HTR-8/SVneo (cell line): ENCODE measurements at places on chromosomes 2 and 18.

GRCh38 chr2:30213326-30213725 is 18.0 kb upstream of the LBH start:
- DNase-seq: no peak

- DNase-seq: no peak
These were observed 221.4 kb downstream of the ACTR3 start for GRCh38 chr2:114111329-114111728.

DNA sequence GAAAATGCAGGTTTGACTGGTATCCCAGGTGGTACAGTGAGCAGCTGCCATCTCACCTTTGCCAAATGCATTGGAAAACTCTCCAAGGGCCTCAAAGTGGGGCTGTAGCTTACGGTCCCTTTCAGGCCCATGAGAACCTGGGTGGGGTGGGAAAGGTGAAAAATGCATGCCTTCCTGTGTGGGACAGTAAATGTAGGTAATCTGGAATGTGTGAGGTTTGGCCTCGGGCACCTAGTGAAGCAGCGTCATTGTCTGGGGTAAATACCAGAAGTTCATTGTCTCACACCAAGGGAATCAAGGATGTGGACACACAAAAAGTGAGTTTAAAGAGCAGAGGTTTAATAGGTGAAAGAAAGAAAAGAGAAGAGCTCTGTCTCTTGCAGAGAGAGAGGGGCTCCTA is 36.6 kb downstream of the TIMM21 start:
- DNase-seq: no peak

- no peak for DNase-seq
These were observed 652 bp downstream of the SH3YL1 start for GRCh38 chr2:263022-263738.

DNA sequence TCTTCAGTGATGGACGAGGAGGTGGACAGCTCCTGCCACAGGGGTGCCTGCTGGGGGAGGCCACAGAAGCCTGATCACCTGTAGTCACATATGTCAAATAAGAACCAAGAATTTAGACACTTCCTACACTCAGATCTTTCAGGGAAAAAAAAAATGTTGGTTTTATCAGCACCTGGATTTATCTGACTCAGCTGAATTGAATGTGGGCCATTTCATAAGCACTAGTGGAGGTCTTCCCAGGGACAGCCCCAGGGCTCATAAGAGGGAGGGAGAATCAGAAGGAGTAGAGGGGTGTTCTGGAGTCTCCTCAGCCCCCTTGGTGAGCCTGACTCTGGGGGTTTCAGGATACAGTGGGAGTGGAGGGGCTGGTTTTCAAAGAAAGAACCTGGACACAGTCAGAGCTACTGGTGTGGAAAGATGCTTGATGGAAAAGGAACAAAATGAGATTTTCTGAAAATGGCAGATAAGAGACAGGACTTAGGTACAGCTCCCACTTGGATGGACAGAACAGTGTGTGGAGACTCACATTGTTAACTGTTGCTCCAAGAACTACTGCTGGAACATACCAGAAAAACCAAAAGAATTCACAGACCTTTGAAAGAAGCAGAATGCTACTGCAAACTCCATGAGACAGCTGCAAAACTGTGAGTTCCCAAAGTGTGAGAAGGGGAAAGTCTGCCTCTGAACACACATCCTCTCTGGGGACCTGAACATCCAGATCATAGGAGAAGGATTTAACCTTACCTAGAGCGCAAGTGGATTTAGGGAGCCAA is 45.4 kb downstream of the LCT start:
- peak; percentile 35 for DNase-seq

- no peak for DNase-seq
These were observed 1.7 kb downstream of the CYP20A1 start for GRCh38 chr2:203240491-203240890.

- DNase-seq: peak; percentile 17
These were observed 48.5 kb downstream of the SOCS6 start for GRCh38 chr18:70337139-70337972.

- no peak for DNase-seq
These were observed 16.2 kb upstream of the CXCR4 start for GRCh38 chr2:136134126-136134525.

GRCh38 chr2:228602288-228602687 is 420.8 kb upstream of the SPHKAP start:
- DNase-seq: no peak

DNA sequence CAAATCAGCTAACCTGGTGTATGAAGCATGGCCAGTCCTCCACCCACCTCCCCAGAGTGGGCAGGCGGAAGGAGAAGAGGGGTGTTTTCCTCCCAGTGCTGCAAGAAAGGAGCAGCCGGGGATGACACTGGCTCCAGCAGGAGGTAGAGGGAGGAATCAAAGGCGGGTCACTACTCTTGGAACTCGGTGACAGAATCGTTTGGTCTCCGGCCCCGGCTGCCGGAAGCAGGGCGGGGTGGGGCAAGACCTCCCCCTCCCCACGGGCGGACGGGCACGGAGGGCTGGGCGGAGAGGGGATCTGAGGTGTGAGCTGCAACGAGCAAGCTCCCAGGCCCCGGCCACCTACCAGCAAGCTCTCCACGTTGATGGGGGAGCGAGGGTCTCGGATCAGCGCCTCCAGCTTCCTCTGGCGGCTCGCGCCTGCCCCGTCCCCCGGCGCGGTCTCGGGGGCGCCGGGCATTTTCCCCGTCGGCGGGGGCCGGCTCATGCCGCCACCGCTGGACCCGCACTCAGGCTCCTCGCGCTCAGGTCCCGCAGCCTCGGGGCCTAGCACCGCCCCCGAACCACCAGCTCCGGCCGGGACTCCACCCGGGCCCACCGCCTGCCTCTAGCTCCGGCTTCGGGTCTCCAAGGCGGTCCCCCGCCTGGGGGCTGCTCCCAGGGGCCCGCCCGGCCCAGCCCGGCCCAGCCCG is 640 bp downstream of the ROCK2 start:
- peak; percentile 32 for DNase-seq

GRCh38 chr2:3288470-3289170 is 89.0 kb downstream of the EIPR1 start:
- no peak for DNase-seq

GRCh38 chr2:45654250-45654649 is 2.8 kb downstream of the PRKCE start:
- no peak for DNase-seq

DNA sequence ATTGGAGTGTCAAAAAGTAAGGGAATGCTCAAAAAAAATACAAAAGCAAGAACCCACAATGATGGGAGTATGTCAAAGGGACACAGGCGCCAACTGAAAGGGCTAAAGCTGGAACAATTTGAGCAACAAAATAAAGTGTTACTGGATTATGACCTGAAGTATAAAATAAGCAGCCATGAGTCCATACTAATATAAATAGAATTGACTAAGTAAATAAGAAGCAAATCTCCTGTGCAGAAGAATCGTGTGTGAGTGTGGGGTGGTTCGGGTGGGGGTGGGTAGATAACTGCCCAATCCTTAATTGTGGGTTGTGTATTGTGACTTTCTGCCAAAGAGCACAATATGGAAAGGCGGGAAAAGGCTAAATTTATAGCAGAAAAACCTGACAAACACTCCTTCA is 23.5 kb downstream of the IRS1 start:
- DNase-seq: no peak

GRCh38 chr18:49968644-49969309 is 155.4 kb upstream of the ACAA2 start:
- DNase-seq: no peak

- DNase-seq: no peak
These were observed 92.6 kb upstream of the ITGA4 start for GRCh38 chr2:181364492-181365170.

DNA sequence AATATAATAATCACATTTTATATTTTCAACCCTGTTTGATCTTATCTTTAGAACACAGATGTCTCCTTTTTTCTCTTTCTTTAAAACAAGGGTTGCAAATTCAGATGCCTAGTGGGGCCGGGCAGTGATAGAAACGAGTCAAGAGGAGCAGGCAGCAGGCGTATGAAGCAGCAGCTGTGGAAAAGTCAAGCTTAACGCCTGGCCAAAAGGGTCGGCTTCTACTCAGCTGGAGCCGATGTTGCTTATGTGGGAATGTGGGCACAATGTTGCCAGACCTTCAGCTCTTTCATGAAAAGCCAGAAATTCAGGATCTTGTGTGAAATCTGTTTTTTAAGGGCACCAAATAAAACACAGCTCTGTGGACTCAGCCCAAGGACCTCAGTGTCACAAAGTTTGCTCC is 642.7 kb downstream of the ARHGAP15 start:
- no peak for DNase-seq

DNA sequence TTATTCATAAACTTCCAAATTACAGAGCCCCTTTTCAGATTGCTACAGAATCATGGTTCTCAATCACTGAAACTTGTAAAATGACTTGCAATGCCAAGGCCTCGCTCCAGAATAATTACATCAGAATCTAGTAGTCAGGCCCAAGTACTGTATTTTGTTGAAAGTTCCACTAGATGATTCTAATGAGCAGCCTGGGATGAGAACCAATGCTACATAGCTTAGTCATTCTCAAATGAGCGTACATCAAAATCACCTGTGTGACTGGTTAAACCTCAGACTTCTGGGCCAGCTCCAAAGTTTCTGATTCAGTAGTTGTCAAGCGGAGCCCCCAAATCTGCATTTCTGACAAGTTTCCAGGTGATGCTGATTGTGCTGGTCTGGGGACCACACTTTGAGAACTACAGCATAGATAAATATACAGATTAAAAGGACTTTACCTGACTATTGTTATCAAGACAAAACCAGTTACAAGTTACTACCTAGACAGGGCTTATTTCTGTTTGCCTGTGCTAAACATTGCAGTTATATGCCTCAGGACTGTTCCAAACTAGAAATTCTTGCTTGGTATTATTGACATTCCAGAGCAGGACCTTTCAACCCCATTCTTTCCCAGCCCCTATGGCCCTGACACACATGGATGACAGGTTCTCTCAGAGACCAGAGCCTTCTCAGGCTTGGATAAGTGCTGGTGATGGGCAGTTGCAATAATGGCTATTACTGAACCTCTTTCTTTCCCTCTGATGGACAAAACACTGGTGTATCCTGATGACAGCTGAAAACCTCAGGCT is 83.1 kb downstream of the UPP2 start:
- no peak for DNase-seq

- DNase-seq: no peak
These were observed 69.4 kb downstream of the TWSG1 start for GRCh38 chr18:9403795-9404564.

DNA sequence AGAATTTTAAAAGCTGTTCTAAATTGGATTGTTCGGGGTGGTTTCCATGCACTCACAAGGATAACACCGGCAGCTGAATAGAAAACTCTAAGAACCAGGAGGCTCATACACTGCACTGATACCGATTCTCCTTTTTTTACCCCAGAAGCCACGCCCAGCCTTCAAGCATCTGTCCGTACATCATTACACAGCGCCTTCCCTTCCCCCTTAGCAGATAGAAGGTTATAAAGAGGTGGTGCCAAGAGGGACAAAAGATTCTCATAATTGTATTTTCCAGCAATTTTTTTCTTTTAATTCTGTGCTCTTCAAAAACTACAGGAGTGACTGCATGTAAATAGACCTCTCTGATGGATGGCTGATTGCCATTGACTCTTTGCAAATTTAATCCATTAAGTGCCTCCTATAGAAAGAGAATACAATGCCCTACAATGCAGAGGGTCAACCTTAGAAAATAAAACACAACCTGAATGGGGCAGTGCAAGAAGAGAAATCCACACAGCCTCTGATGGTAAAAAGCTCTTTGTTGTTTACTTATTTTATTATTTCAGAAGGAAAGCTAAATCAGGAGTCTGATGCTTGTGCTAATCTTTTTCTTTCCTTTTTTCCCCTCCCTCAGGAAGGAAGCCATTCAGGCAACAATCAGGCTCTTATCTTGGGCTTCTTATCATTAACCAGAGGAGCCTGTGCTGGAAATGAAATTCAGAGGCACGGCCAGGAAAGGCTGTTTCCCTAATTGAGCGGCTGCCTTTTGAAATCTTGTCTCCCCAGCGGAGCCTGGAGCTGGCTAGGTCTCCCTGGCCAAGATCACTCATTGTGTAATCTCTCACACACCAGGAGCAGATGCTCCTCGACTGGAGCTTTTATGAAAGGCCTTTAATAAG is 198.9 kb upstream of the NABP1 start:
- DNase-seq: no peak

- DNase-seq: no peak
These were observed 10.6 kb upstream of the PROC start for GRCh38 chr2:127407661-127408003.

DNA sequence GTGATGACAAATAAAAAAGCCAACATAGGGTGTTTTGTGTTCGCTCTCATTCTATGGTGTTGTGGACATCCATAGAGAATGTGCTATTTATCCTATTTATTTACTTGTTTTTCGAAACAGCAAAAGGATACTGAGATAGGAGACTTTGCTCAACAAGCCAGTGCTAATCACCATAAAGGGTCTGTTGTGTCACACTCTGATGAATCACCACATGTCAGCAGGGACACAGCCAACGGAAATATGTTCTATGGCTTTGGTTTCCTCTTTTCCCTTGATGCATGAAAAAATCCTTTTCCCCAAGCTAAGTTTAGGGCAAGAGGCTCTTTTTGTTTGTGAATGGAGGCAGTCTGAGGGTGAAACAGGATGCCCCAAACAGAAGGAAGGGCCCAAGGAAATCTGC is 154.3 kb downstream of the RNF152 start:
- peak; percentile 3 for DNase-seq

DNA sequence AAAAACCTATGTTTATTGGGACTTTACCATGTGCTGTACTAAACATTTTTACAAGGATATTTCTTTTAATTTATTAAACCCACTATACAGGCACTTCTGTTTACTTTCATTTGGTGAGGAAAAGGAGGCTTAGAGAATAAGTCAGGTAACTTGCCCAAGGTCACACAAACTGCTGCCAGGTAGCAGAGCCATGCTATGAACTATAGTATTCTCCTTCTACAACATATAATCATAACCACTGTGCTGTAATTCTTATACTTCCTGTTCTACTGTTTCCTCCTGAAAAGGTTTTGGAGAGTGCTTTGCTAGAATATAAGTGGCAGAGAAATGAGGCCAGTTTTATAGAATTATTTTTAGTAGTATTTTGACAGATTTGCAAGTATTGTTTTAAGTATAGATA is 29.5 kb downstream of the SLC39A10 start:
- no peak for DNase-seq

DNA sequence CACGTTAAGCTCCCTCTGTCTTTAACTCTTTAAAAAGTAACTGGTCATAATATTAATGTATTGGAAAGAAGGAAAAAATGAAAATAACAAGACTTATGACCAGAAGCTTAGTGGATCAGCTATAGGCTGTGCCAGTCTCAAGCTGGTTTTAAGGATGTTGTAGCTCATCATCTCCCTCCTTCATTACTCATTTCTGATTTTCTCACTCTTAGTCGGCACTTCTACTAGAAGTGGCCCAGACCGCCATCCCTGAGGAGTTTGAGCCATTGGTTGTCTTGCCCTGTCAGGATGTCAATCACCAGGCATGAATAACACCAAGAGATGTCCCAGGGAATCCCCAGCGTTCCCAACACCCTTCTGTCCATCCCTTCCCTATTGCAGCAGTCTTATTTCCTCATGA is 151.5 kb downstream of the ASXL3 start:
- DNase-seq: no peak
